Neural crest cell (in vitro differentiated cells): ENCODE measurements at places on chromosomes 12 and 14.

DNA sequence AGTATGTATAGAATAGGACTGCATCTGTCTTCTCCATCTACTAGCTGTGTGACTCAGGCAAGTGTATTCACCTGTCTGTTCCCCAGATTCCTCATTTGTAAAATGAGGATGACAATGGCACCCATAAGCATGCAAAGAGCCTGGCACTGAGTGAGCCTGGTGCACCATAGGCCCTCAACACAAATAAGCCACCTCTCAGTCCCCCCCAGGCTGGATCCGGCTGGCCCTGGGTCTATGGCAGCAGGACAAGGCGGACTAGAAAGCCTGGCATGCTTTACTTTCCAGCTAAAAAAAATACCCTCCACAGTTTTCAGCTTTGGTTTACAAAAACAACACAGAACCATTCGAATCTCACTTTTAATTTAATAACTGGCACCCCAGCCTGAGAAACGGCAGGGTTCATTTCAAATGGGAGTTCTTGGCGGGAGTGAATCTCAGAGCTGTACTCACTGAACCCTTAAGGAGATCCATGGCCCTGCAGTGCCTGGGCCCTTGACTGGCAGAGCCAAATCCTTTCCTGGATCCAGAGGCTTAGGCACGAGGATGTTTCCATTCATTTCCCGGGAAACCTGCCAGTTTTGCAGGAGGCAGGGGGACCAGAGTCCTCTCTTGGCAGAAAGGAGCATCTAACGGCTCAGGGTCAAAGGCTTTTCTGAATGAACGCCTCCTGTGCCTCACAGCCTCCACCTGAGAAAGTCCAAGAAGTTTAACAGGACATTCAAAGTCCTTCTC, 17.7 kb downstream of the SYNE3 start:
- H3K36me3 ChIP-seq, result no peaks in the 10 kb centered on the region
- no peaks in the 10 kb centered on the region for H3K27me3 ChIP-seq
- peaks cover 14% of the 10 kb centered on the region for H3K4me1 ChIP-seq
- no peak for DNase-seq

- peaks cover 4% of the 10 kb centered on the region for H3K36me3 ChIP-seq
- H3K4me3 ChIP-seq, result no peak overlapping the region
- H3K4me1 ChIP-seq, result no peaks in the 10 kb centered on the region
Measured at GRCh38 chr12:67331123-67331522, 62.0 kb downstream of the CAND1 start.

GRCh38 chr14:75224561-75224960, 48.1 kb upstream of the TMED10 start:
- H3K27me3 ChIP-seq, result no peaks in the 10 kb centered on the region
- no peak for DNase-seq
- no peak overlapping the region for H3K4me3 ChIP-seq
- no peak overlapping the region for H3K27ac ChIP-seq
- H3K36me3 ChIP-seq, result no peaks in the 10 kb centered on the region

GRCh38 chr12:70560671-70561070, 76.6 kb downstream of the PTPRB start:
- H3K4me1 ChIP-seq, result peaks cover 10% of the 10 kb centered on the region
- DNase-seq, result no peak
- H3K36me3 ChIP-seq, result no peaks in the 10 kb centered on the region
- no peak overlapping the region for H3K27ac ChIP-seq
